ENCODE measurements at places on chromosomes 7 and 10.

DNA sequence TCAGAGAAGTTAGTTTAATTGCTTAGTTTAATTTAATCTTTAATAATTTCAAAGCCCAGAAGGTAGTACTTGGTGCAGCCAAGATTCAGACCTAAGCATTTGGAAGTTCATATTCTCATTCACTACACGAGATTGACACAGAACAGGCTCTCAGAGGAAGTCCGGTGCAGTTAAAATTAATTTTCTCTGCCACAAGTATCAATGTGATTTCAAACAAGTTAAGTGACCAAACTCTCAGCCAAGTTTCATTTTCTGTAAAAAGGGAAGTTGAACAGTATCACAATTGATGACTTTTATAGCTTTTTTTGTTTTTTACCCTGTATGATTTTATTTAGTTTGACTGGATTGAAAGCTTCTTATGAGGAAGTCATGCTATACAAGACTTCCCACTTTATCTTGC is 1494.9 kb upstream of the LRRTM3 start:
- no peak for DNase-seq

GRCh38 chr10:85995791-85996190 is 370.8 kb downstream of the GRID1 start:
- peak; percentile 4 for DNase-seq

DNA sequence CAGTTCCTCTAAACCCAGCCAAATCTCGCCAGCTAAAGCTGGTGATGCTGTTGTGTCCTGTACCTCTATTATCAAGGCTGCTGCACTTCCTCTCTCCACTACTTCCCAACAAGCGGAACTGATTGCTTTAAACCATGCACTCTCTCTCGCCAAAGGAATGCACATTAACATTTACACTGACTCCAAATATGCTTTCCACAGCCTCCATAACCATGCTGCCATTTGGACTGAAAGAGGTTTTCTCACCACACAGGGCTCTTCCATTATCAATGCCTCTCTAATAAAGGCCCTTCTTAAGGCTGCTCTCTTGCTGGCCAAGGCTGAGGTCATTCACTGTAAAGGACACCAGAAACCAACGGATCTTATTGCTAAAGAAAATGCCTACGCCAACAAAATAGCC is 11.4 kb upstream of the LRRC61 start:
- no peak for DNase-seq

DNA sequence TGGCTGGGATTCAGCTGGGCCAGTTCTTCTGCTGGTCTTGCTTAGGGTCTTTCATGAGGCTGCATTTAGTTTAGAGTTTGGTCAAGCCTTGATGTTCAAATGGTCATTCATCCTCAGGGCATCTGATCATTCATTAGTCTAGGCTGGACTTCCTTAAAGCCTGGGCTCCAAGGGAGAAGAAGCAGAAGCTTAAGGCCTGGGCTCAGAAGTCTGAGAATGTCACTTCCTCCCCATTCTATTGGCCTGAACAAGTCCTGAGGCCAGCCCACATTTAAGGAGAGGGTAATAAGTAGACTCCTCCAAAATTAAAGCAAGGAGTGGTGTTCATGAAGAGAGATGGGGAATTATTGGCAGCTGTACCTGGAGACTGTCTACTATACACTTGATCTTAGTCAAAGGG is 193.2 kb upstream of the HABP2 start:
- DNase-seq = no peak

GRCh38 chr10:98361131-98362025 is 53.6 kb downstream of the PYROXD2 start:
- no peak for DNase-seq

- peak; percentile 33 for DNase-seq
These were observed 143.3 kb downstream of the HDAC9 start for GRCh38 chr7:18638594-18639452.

GRCh38 chr10:95504246-95504691 is 56.9 kb downstream of the SORBS1 start:
- DNase-seq = no peak

- no peak for DNase-seq
These were observed 171.1 kb upstream of the GRB10 start for GRCh38 chr7:50953820-50954219.

GRCh38 chr10:90998733-90999511 is 78.0 kb upstream of the ANKRD1 start:
- no peak for DNase-seq

- DNase-seq = no peak
These were observed 23.6 kb upstream of the ANKRD2 start for GRCh38 chr10:97548828-97549455.

GRCh38 chr7:117916309-117916708 is 43.1 kb upstream of the CTTNBP2 start:
- DNase-seq = no peak

GRCh38 chr7:138032186-138032585 is 30.3 kb upstream of the CREB3L2 start:
- DNase-seq = no peak

DNA sequence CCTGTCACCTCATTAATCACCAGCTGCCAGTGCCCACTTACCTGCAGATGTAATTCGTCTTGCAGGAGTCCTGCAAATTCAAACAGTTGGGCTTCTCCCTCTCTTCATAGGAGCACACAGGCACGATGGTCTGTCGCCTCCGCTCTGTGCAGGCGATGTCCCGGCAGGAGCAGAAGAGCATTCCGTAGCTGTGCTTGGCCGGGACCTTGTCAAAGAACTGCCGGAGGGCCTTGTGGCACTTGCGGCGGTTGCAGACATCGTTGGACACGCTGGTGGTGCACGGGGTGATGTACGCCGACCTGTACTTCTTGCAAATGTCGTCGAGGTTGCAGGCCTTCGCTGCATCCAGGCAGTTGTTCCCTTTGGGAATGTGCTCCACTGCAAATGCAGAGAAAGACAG is 147.8 kb downstream of the GFRA1 start:
- DNase-seq = no peak

- DNase-seq = peak; percentile 62
These were observed 163.6 kb downstream of the PIP4K2A start for GRCh38 chr10:22550732-22551131.

- no peak for DNase-seq
These were observed 1206.1 kb upstream of the CELF2 start for GRCh38 chr10:9811601-9812000.

DNA sequence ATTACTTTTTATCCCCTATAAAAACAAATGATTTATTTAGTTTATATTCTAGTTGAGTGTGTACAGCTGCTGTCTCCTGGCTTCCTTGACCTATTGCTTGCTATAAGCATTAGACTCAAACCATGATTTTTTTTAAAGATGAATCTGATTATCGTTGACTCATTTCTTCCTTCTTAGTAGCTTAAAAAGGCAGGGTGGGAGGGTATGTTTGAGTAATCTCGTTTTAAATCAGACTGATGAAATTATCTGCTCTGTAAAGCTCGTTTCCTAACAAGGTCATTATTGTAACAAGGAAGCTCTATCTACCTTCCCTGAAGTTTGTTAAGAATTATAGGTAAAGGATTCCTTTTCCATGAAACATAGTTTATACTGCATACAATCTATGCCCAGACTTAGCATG is 276.3 kb upstream of the KCND2 start:
- DNase-seq = no peak

- no peak for DNase-seq
These were observed 40.6 kb upstream of the AGBL3 start for GRCh38 chr7:134945691-134946090.

DNA sequence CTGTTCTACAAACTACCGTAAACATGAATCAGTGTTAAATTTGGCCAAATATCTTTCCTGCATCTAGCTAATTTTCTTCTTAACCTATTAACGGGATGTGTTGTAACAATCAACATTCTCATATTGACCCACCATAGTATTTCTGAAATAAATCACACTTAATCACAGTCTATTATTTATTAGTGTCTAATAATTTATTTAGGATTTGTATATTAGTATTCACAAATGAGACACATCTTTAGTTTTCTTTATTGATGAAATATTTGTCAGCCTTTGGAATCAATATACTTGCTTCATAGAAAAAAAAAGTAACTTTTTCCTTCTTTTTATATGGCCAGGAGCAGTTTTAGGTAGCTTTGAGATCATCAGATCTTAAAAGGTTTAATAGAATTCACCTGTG is 4.6 kb downstream of the GIMAP7 start:
- no peak for DNase-seq

DNA sequence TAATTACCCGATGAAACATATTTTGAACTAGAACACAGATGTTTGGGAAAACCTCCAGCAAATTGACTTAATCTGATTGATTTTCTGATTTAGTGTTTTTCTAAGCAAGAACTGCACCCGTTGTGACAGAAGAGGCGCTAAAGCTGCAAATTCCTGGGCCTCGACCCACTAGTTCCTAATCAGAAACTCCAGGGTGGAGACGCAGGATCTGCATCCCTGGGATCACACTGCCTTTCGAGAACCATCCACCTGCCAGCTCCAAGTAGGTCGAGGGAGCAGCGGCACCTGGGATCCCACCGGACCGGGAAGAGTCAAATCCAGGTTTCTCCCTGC is 136.8 kb upstream of the CDCA7L start:
- no peak for DNase-seq

- no peak for DNase-seq
These were observed 443.7 kb upstream of the LRRN3 start for GRCh38 chr7:110647266-110647665.

GRCh38 chr10:69703256-69703655 is 73.2 kb downstream of the FAM241B start:
- no peak for DNase-seq

- DNase-seq = no peak
These were observed 179.6 kb downstream of the TCERG1L start for GRCh38 chr10:131131726-131132591.

DNA sequence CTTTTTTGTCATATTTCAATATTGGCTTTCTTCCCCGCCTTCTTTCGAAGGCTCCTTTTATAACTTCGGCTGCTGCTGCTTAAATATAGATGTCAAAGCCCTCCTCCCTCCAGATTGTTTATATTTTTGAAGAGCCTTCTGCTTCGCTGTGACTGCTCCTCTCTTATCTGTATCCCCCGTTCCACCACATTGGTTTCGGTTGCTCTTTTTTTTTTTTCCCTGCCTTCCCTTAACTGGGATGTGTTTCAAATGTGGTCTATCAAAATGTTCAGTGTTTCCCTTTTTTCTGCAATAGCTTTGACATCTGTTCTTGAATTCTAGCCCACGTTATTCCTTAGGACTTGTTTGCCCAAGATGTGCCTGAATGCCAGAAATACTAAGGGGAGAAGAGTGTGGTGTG is 96.4 kb downstream of the CUX1 start:
- DNase-seq = no peak

DNA sequence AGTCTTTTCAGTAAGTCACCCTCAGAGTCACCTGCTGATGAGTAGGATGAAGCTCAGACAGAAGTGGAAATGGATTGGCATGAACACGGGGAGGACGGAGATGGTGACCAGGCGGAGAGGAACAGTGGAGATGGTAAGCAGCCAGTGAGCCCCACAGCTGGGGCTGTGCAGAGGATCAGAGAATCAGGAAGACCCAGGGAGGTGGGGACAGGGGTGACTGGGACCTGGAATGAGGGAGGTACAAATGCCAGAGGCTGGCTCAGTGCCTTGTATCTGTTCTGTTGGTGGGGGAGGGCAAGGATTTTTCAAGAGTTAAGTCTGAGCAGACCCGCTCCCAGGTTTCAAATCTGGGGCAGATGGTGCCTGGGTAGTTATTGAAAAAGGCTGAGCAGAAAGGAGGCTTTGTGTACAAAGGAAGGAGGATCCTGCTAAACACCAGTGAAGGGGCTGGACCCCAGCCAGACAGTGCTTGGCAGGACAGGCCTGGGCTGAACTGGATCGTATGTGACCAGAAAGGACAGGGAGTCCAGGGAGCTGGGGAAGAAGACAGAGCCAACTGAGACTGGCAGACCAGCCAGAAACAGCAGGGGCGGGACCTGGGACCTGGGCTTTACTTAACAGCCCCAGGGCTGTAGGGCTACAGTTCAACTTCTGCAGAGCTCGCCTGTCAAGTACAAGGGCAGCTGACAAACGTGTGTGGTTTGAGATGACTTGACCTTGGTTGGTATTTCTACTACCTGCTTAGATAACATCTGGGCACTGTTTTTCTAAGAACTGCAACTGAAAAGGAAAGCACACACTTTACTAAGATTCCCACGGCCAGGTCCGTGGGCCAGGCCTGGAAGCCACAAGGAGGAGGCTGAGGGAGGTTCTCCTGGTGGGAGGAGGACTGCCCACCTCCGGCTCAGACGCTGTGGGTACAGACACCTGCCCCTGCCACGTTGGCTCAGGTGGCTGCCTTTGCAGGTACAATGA is 13.2 kb upstream of the FRMPD2 start:
- DNase-seq = no peak

- no peak for DNase-seq
These were observed 139.0 kb downstream of the LRRN3 start for GRCh38 chr7:111229916-111230315.

- DNase-seq = no peak
These were observed 58.5 kb downstream of the GATA3 start for GRCh38 chr10:8112942-8113442.

GRCh38 chr7:137847568-137848050 is 835 bp upstream of the DGKI start:
- DNase-seq = no peak

DNA sequence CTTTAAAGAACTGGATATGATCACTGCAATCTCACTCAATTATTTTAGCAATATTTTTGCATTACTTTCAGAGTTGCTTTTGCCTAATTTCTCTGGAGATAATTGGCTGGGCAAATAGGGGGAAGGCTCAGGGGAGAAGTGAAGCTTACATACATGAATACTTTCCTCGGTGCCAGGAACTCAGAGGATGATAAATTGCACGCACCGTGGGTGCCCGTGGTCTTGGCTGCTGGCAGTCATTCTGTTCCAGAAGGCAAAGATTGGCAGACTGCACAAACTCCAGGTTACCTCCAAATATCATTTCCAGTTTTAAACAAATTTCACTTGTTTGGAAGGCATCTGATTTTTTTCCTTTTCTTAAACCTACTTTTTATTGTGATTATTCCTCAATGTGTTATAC is 197.8 kb upstream of the TMEM72 start:
- no peak for DNase-seq

- no peak for DNase-seq
These were observed 2.8 kb downstream of the TRAPPC14 start for GRCh38 chr7:100155553-100156317.

DNA sequence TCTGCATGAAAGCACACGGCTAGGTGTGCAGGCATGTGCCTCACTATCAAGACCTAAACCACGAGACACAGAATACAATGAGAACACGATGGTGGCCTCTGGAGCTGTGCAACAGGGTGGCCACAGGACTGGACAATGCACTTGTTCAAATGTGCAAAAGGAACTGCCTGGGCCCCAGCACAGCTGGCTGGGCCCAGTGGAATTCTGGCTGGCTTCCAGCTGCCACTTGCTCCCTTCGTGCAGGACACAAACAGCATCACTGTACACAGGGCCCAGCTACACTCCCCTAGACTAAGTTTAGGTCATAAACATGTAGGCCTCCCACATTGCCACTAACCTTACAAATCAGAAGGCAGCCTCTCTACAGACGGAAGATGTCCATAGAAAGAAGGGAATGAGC is 23.4 kb downstream of the DOCK4 start:
- DNase-seq = no peak

- no peak for DNase-seq
These were observed 366.1 kb upstream of the BMPER start for GRCh38 chr7:33539198-33539597.

- no peak for DNase-seq
These were observed 67.3 kb downstream of the AP3M1 start for GRCh38 chr10:74083304-74083703.

Data from CD4-positive, alpha-beta T cell treated with Interleukin-15 for 4 hours (primary cell).